ENCODE measurements at places on chromosomes 3 and 15.

GRCh38 chr15:80925597-80926059 is 64.0 kb downstream of the MESD start:
- DNase-seq = no peak

DNA sequence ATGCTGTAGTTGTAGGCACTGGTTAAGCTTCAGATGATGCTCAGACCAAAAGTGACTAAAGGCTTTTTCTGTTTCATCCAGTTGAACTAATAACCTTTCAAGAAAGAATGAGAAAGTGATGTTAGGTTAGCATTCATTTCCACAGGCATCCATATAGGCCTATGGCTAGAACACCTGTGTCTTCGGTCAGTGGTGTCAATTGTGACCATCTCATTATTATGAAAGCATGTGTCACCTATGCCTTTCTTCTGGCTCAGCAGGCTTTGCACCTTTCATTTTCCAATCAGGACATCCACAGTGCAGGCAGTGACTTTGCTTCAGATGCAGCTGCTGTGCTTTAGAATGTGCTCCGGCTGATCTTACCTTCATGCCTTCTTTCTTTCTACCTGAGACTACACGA is 57.9 kb downstream of the B3GNT5 start:
- no peak for DNase-seq

DNA sequence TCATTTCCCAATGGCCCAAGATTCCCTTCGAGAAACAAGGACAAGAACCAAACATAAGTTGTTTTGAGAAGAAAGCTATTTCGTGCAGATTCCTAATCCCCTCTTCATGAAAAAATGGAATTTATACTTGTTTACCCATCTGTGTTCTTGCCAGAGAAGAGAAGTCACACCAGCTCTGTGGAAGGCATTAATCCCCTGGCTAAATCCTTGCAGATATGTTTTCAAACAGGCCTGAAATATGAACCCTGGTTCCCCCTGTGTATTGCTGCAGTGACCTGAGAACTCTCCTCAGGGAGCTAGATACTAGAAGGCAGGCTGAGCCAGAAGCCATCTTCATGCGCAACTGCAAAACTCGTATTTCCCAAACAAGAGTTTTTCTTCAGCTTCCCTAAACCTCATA is 337.7 kb downstream of the NEK10 start:
- DNase-seq = no peak

DNA sequence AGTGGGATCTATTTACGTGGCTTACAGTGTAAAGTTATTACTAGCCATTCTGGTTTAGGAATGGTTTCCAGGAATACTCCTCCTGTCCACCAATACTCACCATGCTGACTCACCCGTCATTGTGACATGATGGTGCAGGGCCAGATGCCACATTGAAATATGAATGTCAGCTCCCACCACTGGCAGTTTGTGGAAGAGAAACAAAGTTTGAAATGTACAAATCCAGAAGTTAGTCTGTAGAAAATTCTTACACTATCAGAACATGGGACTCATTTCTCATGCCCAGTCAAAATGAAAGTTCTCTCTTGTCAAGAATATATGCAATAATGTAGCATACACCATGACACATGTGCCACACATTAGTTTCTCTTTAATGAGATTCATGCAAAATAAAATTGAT is 14.4 kb upstream of the TSPAN3 start:
- no peak for DNase-seq

DNA sequence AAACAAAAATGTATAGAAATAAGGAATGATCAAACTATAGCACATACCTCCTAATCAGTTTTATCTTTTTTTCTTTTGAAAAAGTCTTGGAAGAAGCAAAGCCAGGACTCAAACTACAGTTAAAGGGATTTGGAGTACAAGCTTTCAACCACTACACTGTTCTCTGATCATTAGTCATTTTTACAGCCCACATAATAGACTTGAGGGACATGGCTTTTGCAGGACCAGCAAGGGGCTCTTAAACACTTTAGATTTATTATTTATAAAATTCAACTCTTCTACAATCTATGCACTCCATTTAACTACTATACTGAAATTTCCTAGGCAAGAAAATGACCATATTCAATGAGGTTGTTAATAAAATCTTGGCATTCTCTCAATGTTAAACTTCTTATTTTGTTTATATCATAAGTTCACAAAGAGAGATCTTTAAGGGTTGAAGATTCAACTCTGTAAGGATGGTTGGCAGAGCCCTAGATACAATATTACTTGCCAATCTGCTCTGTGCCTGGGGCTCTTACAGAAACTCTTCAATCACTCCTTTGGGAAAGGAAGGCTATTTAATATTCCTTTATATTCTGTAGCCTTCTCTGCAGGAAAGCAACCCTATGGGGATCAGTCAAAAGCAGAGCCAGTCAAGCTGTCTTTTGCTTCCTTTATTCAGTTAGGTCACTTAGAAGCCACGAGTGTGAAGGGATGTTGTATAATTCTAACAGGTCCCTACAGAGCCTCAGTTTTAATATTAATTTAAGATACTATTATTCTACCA is 557.7 kb upstream of the SGO1 start:
- DNase-seq = no peak

DNA sequence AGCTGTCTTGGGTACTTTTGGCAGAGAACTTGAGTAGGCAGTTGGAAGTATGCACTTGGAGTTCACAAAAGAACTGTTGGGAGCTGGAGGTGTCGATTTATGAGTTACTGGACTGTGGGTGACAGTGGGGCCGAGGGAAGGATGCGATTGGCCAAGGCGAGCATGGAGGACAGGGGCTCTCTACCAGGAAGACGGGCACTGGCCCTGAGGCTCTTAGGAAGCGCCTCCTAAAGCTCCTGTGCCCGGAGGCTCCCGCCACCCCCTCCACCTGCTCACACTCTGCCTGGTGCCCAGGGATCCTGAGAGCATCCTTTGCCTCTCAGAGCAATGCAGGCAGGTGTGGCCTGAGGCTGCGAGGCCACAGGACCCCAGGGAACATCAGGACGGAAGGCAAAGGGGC is 69.0 kb downstream of the CRTC3 start:
- DNase-seq = no peak

- DNase-seq = no peak
Measured at GRCh38 chr15:75349851-75350588, 3.2 kb downstream of the NEIL1 start.

GRCh38 chr15:101522621-101523559 is 33.4 kb upstream of the PCSK6 start:
- DNase-seq = no peak

DNA sequence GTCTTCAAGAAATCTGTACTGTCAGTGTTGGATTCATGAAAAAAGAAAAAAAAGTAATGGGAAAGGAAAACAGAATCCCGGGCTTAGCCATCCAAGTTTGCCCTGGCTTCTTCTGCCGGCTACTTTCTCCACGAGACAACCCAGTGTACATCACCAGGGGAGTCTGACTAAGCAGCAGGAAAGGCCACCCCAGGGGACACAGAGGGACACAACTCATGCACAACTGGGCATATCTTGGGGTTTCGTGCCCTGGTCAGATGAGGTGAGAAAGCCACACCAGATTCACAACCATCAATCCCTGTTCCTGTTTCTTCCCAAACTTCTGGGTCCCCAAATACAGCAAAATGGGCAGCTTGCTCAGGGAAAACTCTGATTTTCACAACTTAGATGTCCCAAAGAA is 33.2 kb downstream of the ADAMTS17 start:
- no peak for DNase-seq

- no peak for DNase-seq
Measured at GRCh38 chr3:172217877-172218276, 178.5 kb downstream of the FNDC3B start.

- peak; percentile 65 for DNase-seq
Measured at GRCh38 chr15:64096668-64097384, 1.0 kb downstream of the SNX1 start.

DNA sequence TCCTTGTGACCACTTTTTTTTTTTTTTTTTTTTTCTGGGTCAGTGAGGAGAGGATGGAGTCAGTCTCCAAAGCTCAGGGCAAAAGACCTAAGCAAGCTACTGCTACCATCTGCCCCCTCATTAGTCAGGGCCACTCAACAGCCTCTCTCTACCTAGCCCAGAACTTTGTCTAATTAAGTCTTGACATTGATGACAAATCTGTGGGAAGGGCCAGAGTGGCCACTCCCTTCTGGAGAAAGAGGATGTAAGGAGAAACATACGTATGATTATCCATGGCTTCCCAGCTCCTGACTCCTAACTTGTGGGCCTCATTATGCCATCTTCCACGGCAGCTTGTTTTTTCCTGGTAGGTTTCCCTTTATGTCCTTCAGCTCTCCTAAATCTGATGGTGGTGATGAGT is 37.9 kb downstream of the NR1I2 start:
- DNase-seq = no peak

- DNase-seq = no peak
Measured at GRCh38 chr3:141260630-141260927, 29.0 kb downstream of the PXYLP1 start.

DNA sequence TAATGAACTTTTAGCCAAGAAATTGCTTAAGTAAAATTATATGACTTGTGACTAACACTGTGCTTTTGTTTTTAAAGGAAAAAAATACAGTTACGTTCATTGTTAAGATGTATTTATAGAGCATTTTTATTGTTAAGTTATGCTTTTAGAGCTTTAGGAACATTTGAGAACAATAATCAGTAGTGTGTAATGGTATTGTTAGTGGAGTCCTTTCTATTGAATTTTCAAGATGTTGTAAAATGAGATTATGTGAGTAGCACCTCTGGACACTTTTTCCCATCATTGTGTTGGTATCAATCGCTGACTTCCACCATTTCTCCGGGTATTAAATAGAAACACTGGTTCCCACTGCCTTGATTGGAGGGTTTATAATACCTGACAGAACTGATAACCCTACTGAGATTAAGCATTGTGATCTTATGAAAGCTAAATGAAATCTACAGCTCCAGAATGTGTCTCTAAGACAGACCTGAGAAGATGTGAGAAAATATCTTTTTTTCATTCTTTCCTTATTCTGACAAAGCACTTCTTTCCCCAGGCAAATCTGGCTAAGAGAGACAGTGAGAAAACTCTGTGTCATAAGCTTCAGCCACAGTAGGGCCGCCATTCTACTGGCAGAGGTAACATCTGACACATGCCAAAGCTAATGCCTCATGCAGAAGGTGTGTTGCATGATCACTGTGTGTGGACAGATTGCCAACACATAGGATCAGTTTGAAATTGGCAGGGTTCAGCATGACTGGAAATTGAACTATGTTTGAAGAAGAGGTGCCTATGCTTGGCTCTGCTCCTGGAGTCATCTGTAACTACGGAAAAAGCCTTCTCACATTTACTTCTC is 610.8 kb downstream of the MECOM start:
- no peak for DNase-seq

DNA sequence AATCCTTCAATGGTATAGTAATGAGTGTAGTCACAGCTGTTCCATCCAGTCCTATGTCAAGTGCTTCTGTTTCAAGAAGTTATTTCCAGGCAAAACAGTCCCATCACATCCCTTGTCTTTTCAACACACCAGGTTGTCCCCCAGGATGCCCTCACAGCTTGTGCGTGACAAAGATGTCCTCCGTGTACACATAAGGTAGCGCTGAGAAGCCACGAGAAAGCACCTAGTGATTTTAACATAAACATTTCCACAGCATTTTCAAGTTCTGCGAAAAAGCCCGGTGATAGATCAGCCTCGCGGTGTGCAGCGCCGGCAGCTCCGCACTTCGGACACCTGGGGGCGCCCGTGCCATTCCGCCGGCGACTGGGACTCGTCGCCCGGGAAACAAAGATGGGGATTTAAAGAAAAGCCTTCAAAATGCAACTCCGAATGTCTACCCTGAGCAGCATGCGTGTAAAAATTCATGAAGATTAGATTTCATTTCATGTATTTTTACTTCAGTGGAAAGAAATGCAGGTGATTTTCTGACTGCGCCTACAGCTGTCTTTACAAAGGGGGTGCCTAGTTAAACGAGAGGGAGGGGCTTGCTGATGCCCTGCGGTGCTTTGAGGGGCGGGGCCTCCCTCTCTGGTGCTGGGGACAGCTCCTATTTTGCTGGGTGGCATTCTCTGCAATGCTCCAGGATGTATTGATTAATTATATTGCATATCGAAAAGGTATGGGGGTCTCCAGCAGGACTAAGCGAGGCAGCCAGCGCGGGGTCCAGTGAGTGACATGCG is 49.9 kb downstream of the KY start:
- peak; percentile 89 for DNase-seq

DNA sequence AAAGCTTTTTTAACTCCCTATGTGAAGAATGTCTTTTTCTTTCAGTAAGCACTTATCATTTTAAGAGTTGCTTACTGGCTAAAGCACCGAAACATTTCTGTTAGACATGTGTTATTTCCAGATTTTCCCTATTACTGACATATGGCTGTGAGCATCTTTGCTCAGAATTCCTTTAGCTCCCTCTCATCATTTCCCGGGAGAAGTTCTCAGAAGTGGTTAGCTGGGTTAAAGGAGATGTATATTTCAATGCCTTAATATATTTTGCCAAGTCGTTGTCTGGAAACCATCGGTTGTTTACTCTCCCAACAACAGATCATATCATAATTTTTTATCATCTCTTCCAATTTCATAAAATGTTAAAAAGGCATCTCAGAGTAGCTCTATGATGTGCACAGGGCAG is 396.5 kb downstream of the OCA2 start:
- no peak for DNase-seq

GRCh38 chr3:152379415-152380042 is 110.8 kb downstream of the MBNL1 start:
- no peak for DNase-seq

DNA sequence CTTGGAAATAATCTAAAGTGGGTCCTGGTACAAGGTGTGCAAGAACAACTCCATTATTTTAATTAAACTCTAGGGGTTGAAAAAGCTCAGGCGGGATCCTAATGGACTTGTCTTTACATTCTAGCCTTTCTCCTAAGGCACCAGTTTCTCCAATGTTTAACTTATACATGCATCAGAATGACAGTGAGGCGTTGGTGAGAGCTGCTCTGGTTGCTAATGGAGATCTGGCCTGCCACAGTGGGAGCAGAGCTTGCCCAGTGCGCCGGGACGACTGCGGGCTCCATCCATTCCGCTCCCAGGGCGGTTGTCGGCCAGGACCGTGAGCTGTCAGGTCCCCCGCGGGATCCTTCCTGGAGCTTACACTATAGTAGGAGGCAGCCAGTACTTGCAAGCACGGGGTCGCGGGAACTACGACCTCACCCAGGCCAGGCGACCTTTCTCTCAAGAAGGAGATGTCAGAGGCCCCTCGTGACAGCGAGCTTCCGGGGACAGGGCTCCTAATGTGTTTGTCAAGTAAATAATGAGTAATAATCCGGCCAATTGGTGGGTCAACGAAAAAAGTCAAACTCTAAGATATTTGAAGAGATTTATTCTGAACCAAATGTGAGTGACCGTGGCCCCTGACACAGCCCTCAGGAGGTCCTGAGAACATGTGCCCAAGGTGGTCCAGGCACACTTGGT is 991 bp upstream of the HIGD1A start:
- DNase-seq = peak; percentile 29

GRCh38 chr3:143578810-143579435 is 269.3 kb downstream of the SLC9A9 start:
- no peak for DNase-seq

DNA sequence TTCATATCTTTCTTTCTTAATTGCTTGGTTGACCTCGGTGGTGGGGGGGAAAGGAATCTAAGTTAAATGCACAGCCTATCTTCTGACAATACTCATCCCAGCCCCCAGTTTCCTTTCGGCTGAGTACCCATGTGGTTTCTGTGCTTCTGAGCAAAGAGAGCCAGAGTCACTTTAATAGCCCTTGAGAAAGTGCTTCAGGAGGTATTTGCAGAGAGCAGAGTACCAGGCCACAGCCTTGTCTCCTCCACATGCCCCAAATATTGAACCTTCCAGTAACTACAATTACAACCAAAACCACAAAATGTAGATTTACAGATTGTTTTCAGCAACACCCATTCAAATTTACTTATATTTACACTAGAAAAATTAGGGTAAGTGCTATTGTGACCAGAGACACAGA is 647.4 kb downstream of the NR2F2 start:
- DNase-seq = no peak
